Activated naive CD8-positive, alpha-beta T cell treated with anti-CD3 and anti-CD28 coated beads, Interleukin-2, amount 10 ng/mL, durations not matched to agents 7 days and 5 days (primary cell): ENCODE measurements at places on chromosomes 16 and 17. TPM values are rescaled to one million over a fixed set of nuclear protein-coding genes. Genes with fewer than 3 reads are reported as not detected.
A peak's percentile ranks its signal among the peaks of the same experiment; 100 is the strongest.

- no peak overlapping the region for H3K27ac ChIP-seq
- H3K4me1 ChIP-seq: peaks cover 8% of the 10 kb centered on the region
- no peaks in the 10 kb centered on the region for H3K36me3 ChIP-seq
- H3K27me3 ChIP-seq: peaks cover 16% of the 10 kb centered on the region
- no peak for DNase-seq
Measured at GRCh38 chr16:28264656-28265055, 27.7 kb upstream of the SBK1 start.

DNA sequence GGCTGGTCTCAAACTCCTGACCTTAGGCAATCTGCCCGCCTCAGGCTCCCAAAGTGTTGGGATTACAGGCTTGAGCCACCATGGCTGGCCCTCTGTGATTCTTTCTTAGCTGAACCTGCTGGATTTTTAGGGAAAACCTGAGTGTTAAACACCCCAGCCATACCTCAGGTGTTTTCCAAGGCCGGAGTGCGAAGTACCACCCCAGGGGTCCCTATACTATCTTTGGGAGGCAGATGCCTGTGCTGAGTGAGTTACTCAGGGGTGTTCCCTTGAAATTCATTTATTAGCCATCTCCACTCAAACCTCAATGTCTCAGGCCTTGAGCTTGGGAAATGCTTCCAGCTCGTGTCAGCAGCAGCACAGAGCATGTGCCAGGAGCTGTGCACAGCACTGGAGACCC is 432.7 kb downstream of the SLC39A11 start:
- no peaks in the 10 kb centered on the region for H3K27me3 ChIP-seq
- H3K4me3 ChIP-seq: no peak overlapping the region
- no peak overlapping the region for H3K27ac ChIP-seq
- DNase-seq: no peak
- no peaks in the 10 kb centered on the region for H3K4me1 ChIP-seq

DNA sequence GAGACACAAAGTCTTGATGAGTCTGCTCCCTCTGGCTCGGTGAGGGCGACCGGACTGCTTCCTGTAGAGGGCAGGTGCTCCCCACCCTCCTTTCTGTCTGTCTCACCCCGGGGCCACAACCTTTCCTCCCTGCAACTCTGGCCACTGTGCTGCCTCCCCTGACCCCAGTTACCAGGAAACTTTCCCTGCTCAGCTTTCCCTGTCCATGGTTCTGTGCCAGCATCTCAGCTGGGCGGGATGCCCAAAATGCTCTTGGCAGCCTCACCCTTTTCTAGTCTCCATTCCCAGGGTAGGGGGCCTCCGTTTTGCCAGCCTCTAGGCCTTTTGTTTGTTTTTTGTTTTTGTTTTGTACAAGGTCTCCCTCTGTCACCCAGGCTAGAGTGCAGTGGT is 1.4 kb downstream of the PLD2 start:
- peak overlapping the region; percentile 57 for H3K4me3 ChIP-seq
- H3K27me3 ChIP-seq: no peaks in the 10 kb centered on the region
- peaks cover 9% of the 10 kb centered on the region for H3K36me3 ChIP-seq
- peak overlapping the region; percentile 56 for H3K27ac ChIP-seq

GRCh38 chr17:80970044-80970761 is 21.4 kb upstream of the CHMP6 start:
- H3K27ac ChIP-seq: peak overlapping the region; percentile 84
- peak; percentile 73 for DNase-seq
- peak overlapping the region; percentile 22 for H3K4me3 ChIP-seq
- no peaks in the 10 kb centered on the region for H3K36me3 ChIP-seq
- peaks cover 8% of the 10 kb centered on the region for H3K27me3 ChIP-seq

- no peak overlapping the region for H3K4me3 ChIP-seq
- H3K4me1 ChIP-seq: peaks cover 6% of the 10 kb centered on the region
- no peak overlapping the region for H3K27ac ChIP-seq
- no peaks in the 10 kb centered on the region for H3K27me3 ChIP-seq
- DNase-seq: no peak
Measured at GRCh38 chr17:81049973-81050551, 15.1 kb downstream of the BAIAP2 start.

GRCh38 chr17:63740464-63741142 is 996 bp downstream of the STRADA start:
- H3K27ac ChIP-seq: peak overlapping the region; percentile 97
- peak overlapping the region; percentile 92 for H3K4me3 ChIP-seq
- H3K4me1 ChIP-seq: peaks cover 24% of the 10 kb centered on the region
- no peaks in the 10 kb centered on the region for H3K27me3 ChIP-seq
- DNase-seq: no peak

DNA sequence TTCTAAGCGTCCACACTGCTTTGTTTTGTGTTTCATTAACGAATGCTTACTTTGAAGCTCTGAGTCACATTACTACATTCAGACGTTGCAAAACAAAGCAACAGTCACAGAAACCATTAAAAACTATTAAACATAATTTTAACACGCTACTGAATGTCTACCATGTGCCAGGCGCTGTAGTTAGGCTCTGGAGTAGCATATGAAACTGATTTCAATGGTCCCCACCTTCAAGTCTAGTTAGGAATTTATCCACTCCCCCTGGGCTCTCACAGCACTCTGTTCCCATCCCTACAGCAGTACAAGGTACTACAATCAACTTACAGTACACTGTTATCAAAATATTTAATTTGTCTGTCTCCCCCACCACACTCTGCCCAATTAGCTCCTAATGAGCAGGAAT is 631 bp downstream of the UTP6 start:
- peaks cover 8% of the 10 kb centered on the region for H3K4me1 ChIP-seq
- H3K27ac ChIP-seq: no peak overlapping the region
- peaks cover 6% of the 10 kb centered on the region for H3K36me3 ChIP-seq
- H3K27me3 ChIP-seq: no peaks in the 10 kb centered on the region

- H3K27ac ChIP-seq: peak overlapping the region; percentile 87
- peaks cover 11% of the 10 kb centered on the region for H3K36me3 ChIP-seq
- H3K4me3 ChIP-seq: peak overlapping the region; percentile 50
- DNase-seq: no peak
Measured at GRCh38 chr17:76091526-76092286, 11.9 kb downstream of the EXOC7 start.

GRCh38 chr17:57600074-57600473 is 145.0 kb downstream of the CCDC182 start:
- no peaks in the 10 kb centered on the region for H3K27me3 ChIP-seq
- H3K36me3 ChIP-seq: peaks cover 19% of the 10 kb centered on the region

DNA sequence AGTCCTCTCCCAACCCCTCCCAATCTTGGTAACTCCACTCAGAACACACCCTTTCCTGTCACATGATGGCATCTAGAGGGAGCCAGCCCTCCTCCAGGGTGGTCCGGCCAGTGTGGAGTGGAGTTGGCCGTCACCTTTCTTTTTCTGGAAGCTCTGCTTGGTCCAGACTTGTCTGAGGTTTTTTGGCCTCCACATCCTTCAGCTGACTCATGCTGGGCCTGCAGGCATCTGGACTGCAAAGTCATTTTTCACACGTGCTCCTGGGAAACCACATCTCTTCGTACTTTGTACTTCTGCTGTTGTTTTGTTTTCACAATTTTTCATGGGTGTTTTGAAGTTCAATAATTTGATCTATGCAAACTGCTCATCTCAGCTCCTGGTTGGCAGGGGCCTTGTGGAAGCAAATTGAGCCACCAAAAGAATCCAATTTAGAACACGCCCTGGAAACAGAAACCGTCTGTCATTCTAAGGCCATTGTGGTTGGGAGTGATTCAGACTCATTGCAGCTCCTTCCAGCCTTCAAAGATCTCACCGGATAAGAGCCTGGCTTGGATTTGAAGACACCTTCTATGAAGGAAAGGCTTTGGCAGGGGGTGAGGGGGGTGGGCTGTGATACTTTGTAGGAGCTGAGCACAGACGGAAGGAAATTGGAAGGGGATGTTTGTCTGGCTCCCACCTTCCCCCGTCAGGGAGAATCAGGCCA is 42.4 kb upstream of the NF1 start:
- peaks cover 2% of the 10 kb centered on the region for H3K36me3 ChIP-seq
- peaks cover 4% of the 10 kb centered on the region for H3K4me1 ChIP-seq
- no peak for DNase-seq
- H3K27ac ChIP-seq: no peak overlapping the region
- H3K4me3 ChIP-seq: no peak overlapping the region
- peaks cover 8% of the 10 kb centered on the region for H3K27me3 ChIP-seq

GRCh38 chr16:50613281-50613963 is 65.2 kb downstream of the NKD1 start:
- no peak overlapping the region for H3K4me3 ChIP-seq
- H3K4me1 ChIP-seq: peaks cover 8% of the 10 kb centered on the region
- no peak overlapping the region for H3K27ac ChIP-seq

- no peaks in the 10 kb centered on the region for H3K4me1 ChIP-seq
- peaks cover 3% of the 10 kb centered on the region for H3K36me3 ChIP-seq
- H3K4me3 ChIP-seq: no peak overlapping the region
- peak; percentile 55 for DNase-seq
- H3K27me3 ChIP-seq: peaks cover 3% of the 10 kb centered on the region
- no peak overlapping the region for H3K27ac ChIP-seq
Measured at GRCh38 chr16:1054660-1055556, 17.6 kb upstream of the SSTR5 start.

DNA sequence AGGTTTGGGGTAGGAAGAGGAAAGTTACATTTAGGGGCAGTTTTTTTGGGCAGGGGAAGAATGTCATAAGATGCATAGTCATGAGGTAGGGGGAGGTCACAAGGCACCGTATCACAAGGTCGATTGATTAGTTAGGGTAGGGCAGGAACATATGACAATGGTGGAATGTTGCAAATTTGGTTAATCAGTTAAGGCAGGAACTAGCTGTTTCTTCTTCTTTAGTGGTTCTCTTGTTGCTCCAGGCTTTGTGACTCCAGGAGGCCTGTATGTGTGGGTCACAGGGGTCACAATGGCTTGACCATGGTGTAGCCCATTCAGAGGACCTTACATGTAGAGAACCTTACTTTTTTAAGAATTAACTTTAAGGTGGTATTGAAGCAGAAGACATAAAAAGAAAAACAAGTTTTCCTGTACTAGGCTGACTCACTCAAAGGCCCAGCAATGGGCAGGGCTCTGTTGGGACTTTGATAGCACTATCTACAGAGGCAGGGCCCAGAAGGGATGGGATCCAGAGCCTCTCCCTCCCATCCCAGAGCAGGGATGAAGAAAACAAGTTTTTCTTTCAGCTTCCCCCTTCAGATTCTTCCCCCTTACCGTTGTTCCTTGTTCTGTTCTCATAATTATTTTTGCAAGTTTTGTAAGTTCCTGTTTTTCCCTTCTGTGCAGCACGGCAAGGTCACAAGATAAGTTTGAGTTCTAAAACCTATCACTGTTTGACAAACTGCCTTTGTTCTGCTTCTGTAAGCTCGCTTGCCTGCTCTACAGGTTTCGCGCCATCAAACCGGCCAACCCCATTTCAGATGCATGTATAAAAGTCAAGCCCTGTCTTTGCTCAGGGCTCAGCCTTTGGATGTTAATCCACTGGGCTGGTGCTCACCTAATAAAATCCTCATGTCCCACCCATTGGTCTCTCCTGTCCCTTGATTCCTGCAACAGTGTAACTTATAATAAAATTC is 45.8 kb upstream of the ATF7IP2 start:
- peaks cover 8% of the 10 kb centered on the region for H3K36me3 ChIP-seq
- no peak overlapping the region for H3K4me3 ChIP-seq
- H3K27ac ChIP-seq: no peak overlapping the region
- H3K27me3 ChIP-seq: no peaks in the 10 kb centered on the region
- no peak for DNase-seq
- no peaks in the 10 kb centered on the region for H3K4me1 ChIP-seq

DNA sequence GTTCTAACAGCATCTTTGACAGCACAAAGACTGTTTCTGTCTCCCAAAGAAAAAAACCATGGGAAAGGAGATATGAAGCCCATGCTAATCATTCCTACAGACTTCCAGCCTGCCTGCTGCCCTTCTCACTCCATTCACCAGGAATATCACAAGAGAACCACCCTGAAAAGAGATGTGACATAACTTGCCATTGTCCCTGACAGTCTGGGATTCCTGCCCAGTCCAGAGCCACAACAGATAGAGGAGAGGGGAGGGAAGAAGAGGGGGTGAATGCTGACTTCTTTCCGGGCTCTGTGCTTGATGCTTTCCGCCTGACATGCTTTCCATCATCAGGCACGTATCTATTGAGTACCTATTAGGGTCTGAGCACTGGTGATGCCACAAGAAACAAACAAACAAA is 31.6 kb upstream of the ASIC2 start:
- no peak overlapping the region for H3K4me3 ChIP-seq
- H3K27me3 ChIP-seq: peaks cover 2% of the 10 kb centered on the region
- no peaks in the 10 kb centered on the region for H3K4me1 ChIP-seq
- no peak for DNase-seq
- H3K36me3 ChIP-seq: no peaks in the 10 kb centered on the region

DNA sequence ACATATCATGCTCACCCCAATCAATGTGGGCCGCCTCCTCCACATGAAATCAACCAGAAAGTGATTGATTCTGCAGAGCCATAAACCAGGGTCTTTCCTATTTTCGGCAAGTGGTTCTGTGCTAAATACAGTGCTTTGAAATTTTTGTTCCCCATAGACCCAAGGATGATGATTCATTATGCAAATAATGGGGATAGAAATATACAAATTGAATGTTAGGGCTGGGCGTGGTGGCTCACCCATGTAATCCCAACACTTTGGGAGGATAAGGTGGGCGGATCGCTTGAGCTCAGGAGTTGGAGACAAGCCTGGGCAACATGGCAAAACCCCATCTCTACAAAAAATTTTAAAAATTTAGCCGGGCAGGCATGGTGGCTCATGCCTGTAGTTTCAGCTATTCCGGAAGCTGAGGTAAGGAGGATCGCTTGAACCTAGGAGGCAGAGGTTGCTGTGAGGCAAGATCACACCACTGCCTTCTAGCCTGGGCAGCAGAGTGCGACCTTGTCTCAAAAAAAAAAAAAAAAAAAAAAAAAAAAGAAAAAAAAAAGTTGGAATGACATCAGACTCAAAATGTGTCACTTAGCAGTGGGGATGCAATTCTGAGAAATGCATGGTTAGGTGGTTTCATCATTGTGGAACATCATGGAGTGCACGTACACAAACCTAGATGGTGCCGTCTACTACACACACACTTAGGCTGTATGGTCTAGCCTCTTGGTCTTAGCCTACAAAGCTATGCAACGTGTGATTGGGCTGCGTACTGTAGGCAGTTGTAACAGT is 581.7 kb downstream of the MAF start:
- no peaks in the 10 kb centered on the region for H3K27me3 ChIP-seq
- no peak for DNase-seq
- H3K36me3 ChIP-seq: no peaks in the 10 kb centered on the region

Gene CACNA1G
- total RNA-seq: not detected

Gene RDM1
- total RNA-seq: 17.3 TPM

Gene LITAFD
- total RNA-seq: not detected

Gene ATP2A1
- total RNA-seq: 2.5 TPM

Gene NKD1
- total RNA-seq: 0.91 TPM

Gene G6PC1
- not detected for total RNA-seq

Gene CD79B
- total RNA-seq: 19.6 TPM

Gene ZFPM1
- 19.0 TPM for total RNA-seq
